Epithelial cell of proximal tubule (primary cell): ENCODE measurements at places on chromosomes 5 and 9. TPM values are rescaled to one million over a fixed set of nuclear protein-coding genes. Genes with fewer than 3 reads are reported as not detected.

The CTXN3 gene
- total RNA-seq = not detected in 2 replicates

The PCDHAC2 gene
- not detected in 2 replicates for total RNA-seq

The ARHGEF28 gene
- 58.2 and 72.1 TPM in 2 replicates for total RNA-seq

The PGGT1B gene
- 4.6 and 5.4 TPM in 2 replicates for total RNA-seq

The LCN1 gene
- not detected in 2 replicates for total RNA-seq

The ZNF354C gene
- 2.4 and 3.1 TPM in 2 replicates for total RNA-seq

The TMEM252 gene
- total RNA-seq = not detected in 2 replicates

The IER5L gene
- 43.2 and 50.8 TPM in 2 replicates for total RNA-seq

The PCDHB3 gene
- total RNA-seq = 0.22 and 0.23 TPM in 2 replicates

The FAM78A gene
- total RNA-seq = under 0.01 and 0.29 TPM in 2 replicates

The PCDHGA9 gene
- 1.1 and 1.9 TPM in 2 replicates for total RNA-seq

The ENTREP1 gene
- total RNA-seq = 0.87 and 4.6 TPM in 2 replicates

The QRFP gene
- total RNA-seq = not detected in 2 replicates

The LCN15 gene
- not detected in 2 replicates for total RNA-seq

The HK3 gene
- total RNA-seq = 0.43 TPM in 1 of 2 replicates, not detected in the other

The PKD2L2 gene
- total RNA-seq = not detected in 2 replicates

The NTNG2 gene
- total RNA-seq = 0.07 TPM in 1 of 2 replicates, not detected in the other

The PHYHD1 gene
- 21.2 and 22.5 TPM in 2 replicates for total RNA-seq

The PPP2CA gene
- 162 and 196 TPM in 2 replicates for total RNA-seq

The HAVCR2 gene
- 0.12 TPM in 1 of 2 replicates, not detected in the other for total RNA-seq

The NXNL2 gene
- total RNA-seq = 3.1 and 6.9 TPM in 2 replicates
